ENCODE measurements at places on chromosomes 7 and 10.

DNA sequence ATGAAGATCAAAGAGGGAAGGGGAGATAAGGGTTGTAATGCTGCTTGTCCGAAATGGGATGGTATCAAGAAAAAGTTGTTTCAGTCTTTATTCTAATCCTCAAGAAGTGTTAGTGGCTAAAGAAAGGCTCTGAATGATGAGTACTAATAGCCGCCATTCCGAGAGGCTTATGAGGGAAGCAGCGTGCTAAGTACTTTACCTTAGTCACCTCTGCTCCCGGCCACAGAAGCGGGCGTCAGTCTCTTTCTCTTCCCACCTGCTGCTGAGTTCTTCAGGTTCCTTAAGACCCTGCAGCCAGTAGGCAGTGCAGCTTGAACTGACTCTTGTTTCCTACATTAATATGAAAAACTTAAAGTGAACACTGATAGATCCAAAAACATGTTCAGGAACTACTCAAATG, 73.1 kb downstream of the EEPD1 start:
- H3K4me3 ChIP-seq = no peak overlapping the region
- H3K4me1 ChIP-seq = no peaks in the 10 kb centered on the region
- no peak for DNase-seq
- H3K27me3 ChIP-seq = peaks cover 1% of the 10 kb centered on the region
- no peaks in the 10 kb centered on the region for H3K36me3 ChIP-seq
- no peak overlapping the region for H3K27ac ChIP-seq

GRCh38 chr7:154684666-154685563, 318.0 kb downstream of the PAXIP1 start:
- H3K36me3 ChIP-seq = no peaks in the 10 kb centered on the region
- H3K4me3 ChIP-seq = no peak overlapping the region
- H3K27ac ChIP-seq = no peak overlapping the region
- H3K4me1 ChIP-seq = no peaks in the 10 kb centered on the region

- no peak overlapping the region for H3K27ac ChIP-seq
- peaks cover 10% of the 10 kb centered on the region for H3K27me3 ChIP-seq
- H3K4me3 ChIP-seq = no peak overlapping the region
- H3K36me3 ChIP-seq = no peaks in the 10 kb centered on the region
- H3K4me1 ChIP-seq = no peaks in the 10 kb centered on the region
- DNase-seq = no peak
Measured at GRCh38 chr7:131628634-131629033, 72.2 kb upstream of the PODXL start.

GRCh38 chr7:5872326-5872725, 8.3 kb upstream of the OCM start:
- no peak for DNase-seq
- H3K4me1 ChIP-seq = no peaks in the 10 kb centered on the region
- no peak overlapping the region for H3K4me3 ChIP-seq
- no peak overlapping the region for H3K27ac ChIP-seq
- peaks cover 11% of the 10 kb centered on the region for H3K36me3 ChIP-seq

DNA sequence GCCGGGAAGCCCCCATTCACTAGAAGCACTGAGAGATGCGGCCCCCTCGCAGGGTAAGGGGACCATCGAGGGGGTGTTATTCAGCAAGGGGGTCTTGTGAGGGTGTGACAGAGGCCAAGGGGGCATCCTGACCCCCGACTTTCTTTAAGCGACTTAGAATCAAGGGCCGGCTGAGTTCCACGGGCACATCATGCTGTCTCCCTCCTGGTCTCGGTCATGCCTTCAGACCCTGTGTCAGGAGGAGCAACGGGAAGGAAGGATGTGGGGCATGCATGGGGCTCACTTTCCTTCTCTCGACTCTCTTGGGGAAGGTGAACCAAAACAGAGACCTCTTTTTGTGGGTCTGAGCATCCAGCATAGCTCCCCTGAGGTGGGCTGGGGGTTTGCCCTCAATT, 2.5 kb downstream of the ACSL5 start:
- peak overlapping the region; percentile 99 for H3K27ac ChIP-seq
- peaks cover 43% of the 10 kb centered on the region for H3K4me1 ChIP-seq
- peak overlapping the region; percentile 98 for H3K4me3 ChIP-seq
- H3K27me3 ChIP-seq = no peaks in the 10 kb centered on the region

DNA sequence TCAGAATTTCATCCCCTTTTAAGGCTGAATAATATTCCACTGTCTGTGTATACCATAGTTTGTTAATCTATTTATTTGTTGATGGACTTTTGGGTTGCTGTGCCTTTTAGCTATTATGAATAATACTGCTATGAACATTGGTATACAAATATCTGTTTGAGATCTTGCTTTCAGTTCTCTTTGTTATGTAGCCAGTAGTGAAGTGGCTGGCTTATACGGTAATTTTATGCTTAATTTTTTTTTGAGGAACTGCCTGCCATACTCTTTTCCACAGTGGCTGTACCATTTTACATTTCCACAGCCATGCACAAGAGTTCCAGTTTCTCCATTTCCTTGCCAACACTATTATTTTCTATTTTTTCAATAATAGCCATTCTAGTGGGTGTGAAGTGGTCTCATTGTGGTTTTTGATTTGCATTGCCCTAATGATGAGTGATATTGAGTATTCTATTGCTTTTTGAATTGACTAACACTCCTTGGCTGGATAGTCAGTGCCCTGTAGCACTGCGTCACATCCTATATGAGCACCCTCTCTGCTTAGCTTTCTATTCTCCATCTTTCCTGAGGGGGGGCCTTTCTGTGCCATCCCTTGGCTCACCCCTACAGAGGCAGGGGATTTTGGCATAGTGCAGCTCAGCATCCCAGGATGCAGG, 29.4 kb upstream of the RAPGEF5 start:
- no peak overlapping the region for H3K27ac ChIP-seq
- peaks cover 12% of the 10 kb centered on the region for H3K27me3 ChIP-seq
- no peak for DNase-seq
- H3K4me1 ChIP-seq = peaks cover 2% of the 10 kb centered on the region

DNA sequence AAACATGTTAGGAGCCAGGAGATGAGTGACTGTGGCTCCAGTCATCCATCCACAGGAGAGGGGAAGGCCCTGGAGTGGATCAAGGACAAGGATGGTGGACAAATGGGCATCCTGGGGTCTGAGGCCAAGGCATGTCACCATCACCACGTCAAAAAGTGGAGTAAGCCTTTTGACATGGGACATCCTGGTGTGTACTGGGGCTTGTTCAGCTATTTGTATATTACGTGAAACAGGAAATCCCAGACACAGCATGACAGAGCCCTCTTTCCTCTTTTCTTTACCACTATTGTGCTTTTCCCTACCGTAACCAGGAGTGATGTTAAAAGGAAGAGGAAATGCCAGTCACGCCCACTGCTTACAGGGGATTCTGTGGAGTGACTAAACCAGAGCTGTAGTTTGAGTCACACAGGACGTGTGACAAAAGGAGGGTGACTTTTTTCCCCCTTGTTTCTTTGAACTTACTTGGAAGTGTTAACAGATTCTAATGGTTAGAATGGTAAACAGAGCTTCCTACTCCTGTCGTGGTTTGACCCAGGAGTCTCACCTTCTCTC, 15.4 kb downstream of the ACSL5 start:
- no peaks in the 10 kb centered on the region for H3K27me3 ChIP-seq
- peak overlapping the region; percentile 94 for H3K27ac ChIP-seq
- peaks cover 6% of the 10 kb centered on the region for H3K36me3 ChIP-seq
- peak; percentile 36 for DNase-seq
- peaks cover 27% of the 10 kb centered on the region for H3K4me1 ChIP-seq
- peak overlapping the region; percentile 37 for H3K4me3 ChIP-seq

- peak overlapping the region; percentile 46 for H3K27ac ChIP-seq
- no peaks in the 10 kb centered on the region for H3K27me3 ChIP-seq
- no peak for DNase-seq
Measured at GRCh38 chr10:124671486-124672075, 72.6 kb downstream of the FAM53B start.

GRCh38 chr10:132403511-132404168, 6.6 kb downstream of the PWWP2B start:
- H3K4me3 ChIP-seq = no peak overlapping the region
- H3K27ac ChIP-seq = no peak overlapping the region
- peaks cover 37% of the 10 kb centered on the region for H3K4me1 ChIP-seq
- no peaks in the 10 kb centered on the region for H3K27me3 ChIP-seq
- H3K36me3 ChIP-seq = peaks cover 12% of the 10 kb centered on the region

DNA sequence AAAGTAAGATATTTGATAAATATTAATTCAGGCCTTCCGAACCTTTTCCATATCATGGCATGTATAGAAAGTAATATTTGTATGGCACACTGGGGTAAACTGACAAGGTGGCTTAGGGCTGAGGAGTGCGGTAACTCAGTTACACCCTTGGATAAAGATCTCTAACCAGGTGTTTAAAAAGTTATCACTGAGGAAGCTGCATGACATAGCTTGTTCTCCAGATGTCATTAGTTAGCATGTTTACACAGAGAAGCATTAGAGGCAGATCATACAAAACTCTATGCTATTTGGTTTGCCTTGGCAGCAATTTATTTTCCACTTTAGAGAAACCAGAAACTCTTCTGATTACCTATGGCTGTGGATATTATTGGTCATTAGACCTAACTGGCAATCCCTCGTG, 118.2 kb downstream of the ST7 start:
- no peak for DNase-seq
- no peak overlapping the region for H3K4me3 ChIP-seq

- no peak overlapping the region for H3K27ac ChIP-seq
- no peaks in the 10 kb centered on the region for H3K36me3 ChIP-seq
- no peaks in the 10 kb centered on the region for H3K27me3 ChIP-seq
Measured at GRCh38 chr10:67257018-67257417, 331.2 kb downstream of the LRRTM3 start.

DNA sequence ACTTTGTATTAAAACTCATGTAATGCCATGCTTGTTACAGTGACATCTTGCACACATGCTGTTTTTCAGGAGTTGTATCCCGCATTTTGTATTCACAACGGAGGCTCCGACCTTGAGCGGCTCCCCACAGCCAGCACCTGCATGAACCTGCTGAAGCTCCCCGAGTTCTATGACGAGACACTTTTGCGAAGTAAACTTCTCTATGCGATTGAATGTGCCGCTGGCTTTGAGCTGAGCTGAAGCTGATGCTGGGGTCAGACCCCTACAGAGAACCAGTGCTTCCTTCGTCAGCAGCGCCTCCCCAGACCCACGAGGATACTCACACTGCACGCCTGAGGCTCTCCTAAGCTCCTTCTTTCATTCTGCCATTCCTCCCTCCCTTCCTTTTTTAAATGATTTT, 69.3 kb upstream of the DNAJB6 start:
- no peak overlapping the region for H3K27ac ChIP-seq
- no peaks in the 10 kb centered on the region for H3K4me1 ChIP-seq
- peaks cover 17% of the 10 kb centered on the region for H3K36me3 ChIP-seq
- H3K4me3 ChIP-seq = no peak overlapping the region
- no peaks in the 10 kb centered on the region for H3K27me3 ChIP-seq

DNA sequence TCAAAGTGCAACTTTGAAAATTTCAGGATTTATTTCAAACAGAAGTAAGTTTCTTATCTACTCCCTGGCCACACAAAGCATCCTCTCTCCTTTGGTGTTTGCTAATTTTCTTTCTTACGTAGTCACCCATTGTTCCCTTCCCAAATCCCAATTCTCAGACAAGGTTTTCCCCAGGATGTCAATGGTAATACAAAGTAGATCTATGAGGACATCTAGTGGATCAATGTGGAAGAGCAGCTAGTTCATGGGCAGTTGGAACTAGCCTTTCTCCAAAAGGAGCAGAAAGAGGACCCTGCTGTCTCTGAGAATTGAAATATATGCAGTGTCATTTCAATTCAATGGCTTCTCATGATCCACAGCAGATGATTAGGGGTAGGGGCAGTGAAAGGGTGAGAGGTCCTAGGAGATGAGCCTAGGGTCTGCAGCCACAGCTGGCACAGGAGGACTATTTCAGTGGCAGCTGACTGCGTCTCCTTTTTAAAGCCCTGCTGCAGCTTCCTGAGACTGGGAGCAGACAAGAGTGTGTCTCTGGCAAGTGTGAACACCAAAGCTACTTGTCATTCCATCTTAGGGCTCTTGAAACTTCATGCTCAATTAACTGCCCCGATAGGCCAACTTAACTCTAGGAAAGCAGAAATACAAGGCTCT, 632.6 kb downstream of the KCNMA1 start:
- no peaks in the 10 kb centered on the region for H3K36me3 ChIP-seq
- H3K4me3 ChIP-seq = no peak overlapping the region
- DNase-seq = no peak
- peaks cover 4% of the 10 kb centered on the region for H3K27me3 ChIP-seq

All from memory B cell (primary cell).